ENCODE measurements at places on chromosomes 11 and 22.

DNA sequence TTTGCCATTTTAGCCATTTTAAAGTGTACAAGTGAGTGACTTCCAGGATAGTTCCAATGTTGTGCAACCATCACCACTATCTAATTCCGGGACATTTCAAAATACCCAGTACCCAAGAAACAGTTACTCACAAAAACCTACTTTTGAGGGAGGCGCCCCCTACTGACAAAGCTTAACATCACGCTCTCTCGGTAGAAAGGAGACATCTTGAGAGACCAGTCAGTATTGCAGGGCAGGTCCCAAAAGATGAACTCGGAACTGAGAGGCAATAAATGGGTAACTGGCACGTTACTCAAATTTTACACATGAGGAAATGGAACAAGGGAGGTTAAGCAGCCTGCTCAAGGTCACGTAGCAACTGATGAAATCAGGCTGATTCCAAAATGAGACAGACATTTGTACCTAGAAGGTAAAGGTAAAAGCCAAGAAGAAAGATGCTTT, 50.0 kb upstream of the POU2AF1 start:
- peak; percentile 23 for DNase-seq

- no peak for DNase-seq
Measured at GRCh38 chr22:49779853-49780697, 47.6 kb downstream of the BRD1 start.

- peak; percentile 63 for DNase-seq
Measured at GRCh38 chr11:75802913-75803820, 11.8 kb upstream of the UVRAG start.

DNA sequence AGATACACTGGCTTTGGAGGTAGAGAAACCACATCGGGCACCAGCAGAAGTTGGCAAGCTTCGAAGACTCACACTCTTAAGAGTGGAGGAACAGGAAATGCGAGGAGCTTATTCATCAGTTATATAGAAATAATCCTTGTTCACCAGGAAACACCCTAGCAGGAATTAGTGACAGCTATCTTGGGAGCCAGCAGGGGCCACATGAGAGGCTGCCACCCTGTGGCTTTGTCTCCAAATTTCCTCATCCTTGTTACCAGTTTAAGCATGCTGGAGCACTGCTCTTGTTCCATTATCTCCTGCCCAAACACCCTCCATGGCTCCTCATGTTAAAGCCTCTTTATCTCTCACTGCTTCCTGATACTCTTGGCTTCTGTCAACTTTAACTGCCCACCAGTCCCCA, 131.0 kb downstream of the PLEKHA7 start:
- no peak for DNase-seq

- DNase-seq = no peak
Measured at GRCh38 chr11:123570939-123571580, 83.4 kb downstream of the SCN3B start.

DNA sequence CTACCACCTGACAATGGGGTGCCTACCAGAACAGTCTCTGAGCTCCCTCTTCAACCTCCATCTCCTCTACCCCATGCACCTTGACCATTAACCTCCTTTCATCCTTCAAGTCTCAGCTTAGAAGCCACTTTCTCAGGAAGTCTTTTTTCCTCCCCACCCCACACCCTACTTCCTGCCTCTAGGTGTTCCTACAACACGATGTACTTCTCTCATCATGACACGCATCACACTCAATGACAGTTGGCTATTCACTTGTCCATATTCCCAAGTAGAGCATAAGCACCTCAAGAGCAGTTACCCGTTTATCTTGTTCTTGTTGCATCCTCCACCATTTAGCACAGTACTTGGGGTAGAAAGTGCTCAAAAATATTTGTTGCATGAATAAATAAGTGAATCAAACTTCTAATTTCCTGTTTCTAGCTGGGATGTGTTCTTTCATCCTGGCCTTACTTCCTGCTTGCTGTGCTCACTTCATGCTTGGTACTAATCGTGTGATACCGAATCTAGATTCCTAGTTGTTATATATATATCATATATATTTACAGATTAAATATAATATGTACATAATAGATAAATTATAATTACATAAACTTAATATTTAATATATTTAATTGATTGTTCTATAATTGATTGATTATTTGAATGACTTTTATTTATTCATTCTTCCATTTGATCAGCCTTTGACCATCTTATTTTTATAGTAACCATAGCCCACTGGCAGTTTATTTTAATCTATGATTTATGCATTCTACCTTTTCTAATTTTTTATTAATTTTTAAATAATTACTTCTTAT, 177.5 kb upstream of the TMEM45B start:
- DNase-seq = no peak

Measured in T-helper 9 cell (primary cell).